ENCODE measurements at places on chromosomes 7 and 10.

- no peak for DNase-seq
Observed at GRCh38 chr10:49518982-49519578, 19.8 kb downstream of the ERCC6 start.

- DNase-seq = no peak
Observed at GRCh38 chr10:18976696-18977251, 71.8 kb upstream of the MALRD1 start.

DNA sequence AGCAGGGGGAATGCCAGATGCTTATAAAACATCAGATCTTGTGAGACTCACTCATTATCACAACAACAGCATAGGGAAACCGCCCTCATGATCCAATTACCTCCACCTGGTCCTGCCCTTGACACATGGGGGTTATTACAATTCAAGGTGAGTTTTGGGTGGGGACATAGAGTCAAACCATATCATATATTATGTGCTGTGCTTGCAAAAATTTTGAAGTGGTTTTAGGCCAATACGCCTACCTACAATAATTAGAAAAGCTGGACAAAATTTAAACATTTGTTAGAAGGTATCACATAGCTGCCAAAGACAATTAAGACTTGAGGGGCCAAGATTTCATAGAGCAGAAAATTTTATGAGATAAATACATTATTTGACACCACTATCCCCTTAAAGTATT lies 29.5 kb downstream of the NPSR1 start:
- DNase-seq = no peak

DNA sequence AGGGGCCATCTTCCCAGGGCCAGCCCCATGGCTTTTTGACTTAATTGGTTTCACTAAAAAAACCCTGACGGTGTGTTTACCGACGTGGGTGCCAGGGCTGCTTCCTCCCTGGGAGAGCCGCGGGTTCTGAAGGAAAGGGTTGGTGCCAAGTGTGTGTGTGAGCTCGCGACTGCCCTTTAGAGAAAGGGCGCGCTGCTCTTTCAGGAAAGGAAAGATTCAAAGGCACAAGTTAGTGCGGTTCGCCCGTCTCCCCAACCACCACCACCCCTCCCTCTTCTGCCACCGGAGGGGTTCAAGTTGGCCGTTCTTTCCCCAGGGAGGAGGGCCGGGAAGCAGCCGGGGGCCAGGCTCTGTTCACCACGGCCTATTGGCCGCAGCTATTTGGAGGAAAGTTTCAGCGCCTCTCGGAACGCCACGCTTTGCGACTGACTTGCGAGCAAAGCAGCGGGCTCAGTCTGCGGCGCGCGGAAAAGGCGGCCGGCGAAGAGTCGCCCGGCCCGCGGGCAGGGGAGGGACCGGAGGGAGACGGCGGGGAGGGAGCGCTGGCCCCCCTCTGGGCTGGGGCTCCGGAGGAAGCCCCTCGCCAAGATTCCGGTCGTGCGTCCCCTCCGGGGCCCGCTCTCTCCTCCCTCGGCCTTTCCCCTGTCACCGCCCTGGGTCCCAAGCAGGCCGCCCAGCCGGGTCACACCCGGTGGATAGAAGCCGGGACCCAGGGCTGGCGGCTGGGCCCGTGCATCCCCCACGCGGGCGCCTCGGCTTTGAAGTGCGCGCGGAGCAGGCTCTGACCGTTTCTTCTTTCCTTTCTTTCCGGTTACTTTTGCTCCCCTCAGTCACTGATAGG lies 165.9 kb upstream of the PPP1R3A start:
- DNase-seq = peak; percentile 38

- no peak for DNase-seq
Observed at GRCh38 chr10:125878957-125879835, 1.9 kb downstream of the DHX32 start.

DNA sequence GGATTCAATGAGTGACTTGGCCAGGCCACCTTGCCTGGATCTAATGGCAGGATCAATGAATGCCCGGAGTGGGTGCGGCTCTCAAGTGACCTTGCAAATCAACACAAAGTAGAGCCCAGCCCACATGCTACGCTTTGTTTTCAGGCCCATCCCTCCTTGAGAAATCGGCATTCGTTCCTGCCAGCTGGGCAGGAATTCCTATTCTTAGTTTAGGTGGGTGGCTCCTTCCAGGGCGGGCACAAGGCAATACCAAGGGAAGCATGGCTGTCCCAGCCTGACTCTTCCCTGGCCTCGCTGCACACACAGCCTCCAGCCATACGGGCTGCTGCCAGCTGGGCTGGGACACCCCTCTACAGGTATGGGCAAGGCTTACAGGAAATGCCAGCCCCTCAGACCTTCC lies 119.3 kb downstream of the SH3PXD2A start:
- no peak for DNase-seq
